ENCODE measurements at places on chromosomes 2 and 18.

DNA sequence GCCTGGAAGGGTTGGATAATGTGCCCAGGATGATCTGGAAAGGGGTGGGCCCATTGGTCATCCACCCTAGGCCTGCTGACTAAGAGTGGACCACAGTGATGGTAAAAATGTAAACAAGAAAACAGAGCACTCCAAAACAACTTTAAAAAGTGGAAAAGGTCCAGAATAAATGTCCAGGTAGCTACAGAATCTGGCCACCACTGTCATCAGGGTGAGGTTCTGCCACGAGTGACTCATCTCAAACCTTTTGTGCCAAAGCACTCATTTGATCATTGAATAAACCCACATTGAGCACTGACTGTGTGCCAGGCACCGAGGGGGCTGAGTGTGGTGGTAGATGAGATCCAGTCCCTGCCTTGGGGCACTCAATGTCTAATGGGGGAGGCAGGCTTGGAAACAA is 64.9 kb downstream of the EMX1 start:
- no peak for DNase-seq

DNA sequence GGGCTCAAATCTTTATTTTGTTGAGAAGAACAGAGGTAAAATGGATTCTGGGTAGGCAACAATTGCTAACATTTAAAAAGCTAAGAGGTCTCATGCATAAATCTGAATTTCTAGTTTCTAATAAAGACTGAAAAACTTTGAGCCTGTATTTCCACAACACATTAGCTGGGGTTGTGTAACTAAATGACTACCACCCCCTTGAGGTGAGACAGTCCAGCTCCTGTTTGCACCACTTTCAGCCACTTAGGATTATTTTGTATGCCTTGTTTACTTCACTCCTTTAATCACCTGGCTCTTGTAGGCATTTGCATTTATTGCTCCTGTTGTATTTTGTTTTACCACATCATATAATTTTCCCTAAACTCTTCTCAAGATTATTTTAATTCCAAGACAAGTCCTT is 376.6 kb downstream of the PTH2R start:
- no peak for DNase-seq

DNA sequence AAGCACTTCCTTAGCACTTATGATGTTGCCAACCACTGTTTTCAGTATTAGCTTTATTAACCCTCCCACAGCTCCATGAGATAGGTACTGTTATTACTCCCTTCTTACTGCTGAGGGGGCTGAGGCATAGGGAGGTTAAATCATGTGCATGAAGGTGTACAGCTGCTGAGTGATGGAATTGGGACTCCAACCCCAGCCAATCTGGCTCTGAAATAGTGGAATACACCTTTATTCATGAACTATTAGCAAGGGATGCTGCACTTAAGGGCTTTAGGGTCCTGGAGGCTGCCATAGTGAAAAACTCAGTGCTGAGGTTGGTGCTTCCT is 19.2 kb downstream of the SMARCAL1 start:
- no peak for DNase-seq

DNA sequence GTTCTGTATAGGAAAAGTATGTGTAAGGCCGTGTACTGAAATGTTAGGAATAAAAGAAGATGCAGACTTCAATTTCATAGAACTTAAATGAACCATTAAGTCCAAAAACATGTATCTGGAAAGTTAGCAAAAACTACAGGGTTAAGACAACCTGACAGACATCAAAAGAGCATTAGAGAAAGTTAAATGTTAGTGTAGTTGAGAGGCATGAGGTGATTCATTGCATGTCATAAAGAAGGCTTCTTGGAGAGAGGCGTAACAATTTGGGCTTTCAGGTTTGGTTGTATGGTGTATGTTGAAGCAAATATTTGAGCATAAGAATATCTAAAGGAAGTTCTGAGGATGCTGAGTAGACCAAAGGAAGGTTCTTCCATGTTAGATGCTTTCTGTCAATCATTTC is 6.3 kb downstream of the EPC2 start:
- DNase-seq: no peak

DNA sequence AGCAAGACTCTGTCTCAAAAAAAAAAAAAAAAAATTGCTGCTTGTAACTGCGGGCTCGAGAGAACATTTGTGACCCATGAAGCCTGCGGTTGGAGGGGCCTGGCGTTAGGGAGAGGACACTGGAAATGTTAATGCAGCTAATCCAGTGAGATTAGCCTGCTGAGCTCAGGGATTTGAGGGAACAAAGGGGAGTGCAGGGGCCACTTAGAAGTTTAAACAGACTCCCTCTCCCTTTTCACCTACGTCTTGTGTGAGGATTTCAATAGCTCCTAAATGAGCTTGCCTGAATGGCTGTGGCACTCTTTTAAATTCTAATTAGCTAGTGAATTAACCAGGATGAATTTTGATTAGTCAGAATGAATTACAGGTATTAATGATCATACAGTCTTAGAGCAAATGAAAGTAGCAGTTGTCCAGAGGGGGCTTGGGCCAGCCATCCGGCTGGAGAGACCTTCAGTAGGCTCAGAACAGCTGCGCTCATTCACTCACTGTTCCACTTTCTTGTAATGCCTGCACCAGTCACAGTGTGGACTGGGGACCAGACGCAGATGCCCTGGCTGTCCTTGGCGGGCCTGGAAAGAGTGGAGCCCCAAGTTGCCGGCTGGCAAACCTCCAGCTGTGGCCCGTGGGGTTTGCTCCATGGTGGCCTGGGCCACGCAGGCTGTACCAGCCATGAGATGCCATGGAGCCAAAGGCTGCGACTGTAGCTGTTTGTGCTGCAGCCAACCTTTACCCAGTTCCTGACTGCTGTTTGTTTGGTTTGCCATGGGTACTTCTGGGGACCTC is 20.8 kb downstream of the LDLRAD4 start:
- DNase-seq: no peak

GRCh38 chr2:88199912-88200682 is 30.0 kb downstream of the THNSL2 start:
- DNase-seq: no peak

DNA sequence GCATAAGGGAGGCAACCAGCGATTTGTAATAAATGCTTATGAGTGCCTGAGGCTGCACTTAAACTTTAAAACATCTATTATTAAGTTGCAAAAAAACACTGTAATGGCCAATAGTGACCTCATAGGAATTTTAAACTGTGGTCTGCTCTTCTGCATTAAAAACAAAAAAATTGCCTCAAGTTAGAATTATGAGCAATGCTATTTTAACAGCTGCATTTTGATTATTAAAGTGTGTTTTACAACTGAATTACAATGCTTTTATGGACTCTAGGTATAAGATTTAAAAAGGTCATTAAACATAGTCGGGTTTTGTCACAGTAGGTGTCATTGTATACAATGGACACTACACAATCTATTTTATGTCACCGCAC is 528.7 kb upstream of the FANCL start:
- DNase-seq: no peak

- no peak for DNase-seq
Observed at GRCh38 chr2:69298261-69298660, 88.8 kb downstream of the GFPT1 start.

GRCh38 chr18:2538844-2539243 is 32.5 kb downstream of the METTL4 start:
- no peak for DNase-seq

GRCh38 chr2:118255771-118256372 is 167.6 kb downstream of the INSIG2 start:
- no peak for DNase-seq

DNA sequence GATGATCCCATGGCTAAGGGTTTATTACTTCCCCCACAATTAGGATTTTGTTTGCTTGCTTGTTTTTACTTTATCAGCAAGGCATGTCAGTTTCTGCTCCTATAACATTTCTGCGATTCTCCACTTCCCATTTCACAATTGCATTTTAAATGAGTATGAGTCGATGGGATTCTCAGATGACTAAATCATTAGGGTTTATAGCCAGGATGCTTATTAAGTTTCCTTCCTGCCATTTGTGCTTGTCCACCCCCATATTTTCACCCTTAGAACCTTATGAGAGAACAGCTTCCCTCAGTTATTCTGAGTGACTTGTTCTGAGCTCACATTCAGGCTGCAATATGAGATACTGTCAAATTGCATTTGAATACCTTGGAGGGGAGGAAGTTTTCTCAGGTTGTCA is 37.9 kb upstream of the C1GALT1C1L start:
- no peak for DNase-seq

- no peak for DNase-seq
Observed at GRCh38 chr2:128773641-128774319, 455.1 kb upstream of the HS6ST1 start.

- no peak for DNase-seq
Observed at GRCh38 chr2:196334710-196335109, 163.3 kb upstream of the STK17B start.

- DNase-seq: no peak
Observed at GRCh38 chr18:31610286-31611205, 18.9 kb downstream of the TTR start.
